ENCODE measurements at places on chromosomes 7 and 10.

DNA sequence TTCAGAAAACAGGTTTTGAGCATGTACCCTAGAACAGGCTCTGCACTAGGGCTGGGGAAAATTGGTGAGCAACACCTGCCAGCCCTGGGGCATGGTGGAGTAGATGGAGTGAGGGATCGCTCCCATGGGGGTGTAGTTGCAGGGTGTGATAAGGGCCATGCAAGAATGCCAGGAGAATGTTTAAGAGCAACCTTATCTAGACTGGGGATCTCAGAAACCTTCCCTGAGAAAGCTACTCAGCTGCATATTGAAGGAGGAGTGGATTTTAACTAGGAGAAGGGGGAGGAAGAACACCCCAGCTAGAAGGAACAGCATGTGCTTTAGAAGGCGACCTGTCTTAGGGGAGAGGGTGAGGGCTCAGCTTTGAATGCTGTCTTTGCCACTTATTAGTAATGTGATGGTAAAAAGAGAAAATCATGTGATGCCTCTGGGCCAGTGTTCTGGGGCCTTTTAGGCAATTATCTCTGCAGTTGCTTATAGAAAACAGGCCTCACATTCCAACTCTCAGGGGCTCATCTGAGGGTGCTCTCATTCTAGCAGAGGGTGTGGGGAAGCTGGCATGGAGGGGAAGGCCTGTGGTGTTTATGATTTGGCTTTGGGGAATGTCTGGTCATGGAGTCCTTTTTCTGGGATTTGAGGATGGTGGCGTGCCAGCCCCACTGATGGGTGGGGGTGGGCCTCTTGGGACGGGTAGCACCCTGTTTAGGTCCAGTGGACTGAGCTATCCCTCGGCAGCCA is 225.4 kb downstream of the BMPER start:
- no peak for DNase-seq

DNA sequence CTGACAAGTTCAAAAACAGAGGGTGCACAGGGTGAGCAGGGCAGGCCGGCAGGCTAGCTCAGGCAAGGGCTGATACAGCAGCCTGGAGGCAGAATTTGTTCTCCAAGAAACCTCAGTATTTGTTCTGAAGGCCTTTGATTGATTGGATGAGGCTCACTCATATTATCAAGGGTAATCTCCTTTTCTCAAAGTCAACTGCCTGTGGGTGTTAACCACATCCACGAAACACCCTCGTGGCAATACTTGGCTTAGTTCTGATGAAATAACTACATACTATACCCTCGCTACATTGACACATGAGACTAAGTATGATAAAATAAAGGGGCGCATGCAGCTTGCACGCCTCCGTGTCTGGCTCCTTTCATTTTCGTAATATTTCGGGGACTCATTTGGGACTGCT is 4.4 kb upstream of the PPP2R2D start:
- no peak for DNase-seq

DNA sequence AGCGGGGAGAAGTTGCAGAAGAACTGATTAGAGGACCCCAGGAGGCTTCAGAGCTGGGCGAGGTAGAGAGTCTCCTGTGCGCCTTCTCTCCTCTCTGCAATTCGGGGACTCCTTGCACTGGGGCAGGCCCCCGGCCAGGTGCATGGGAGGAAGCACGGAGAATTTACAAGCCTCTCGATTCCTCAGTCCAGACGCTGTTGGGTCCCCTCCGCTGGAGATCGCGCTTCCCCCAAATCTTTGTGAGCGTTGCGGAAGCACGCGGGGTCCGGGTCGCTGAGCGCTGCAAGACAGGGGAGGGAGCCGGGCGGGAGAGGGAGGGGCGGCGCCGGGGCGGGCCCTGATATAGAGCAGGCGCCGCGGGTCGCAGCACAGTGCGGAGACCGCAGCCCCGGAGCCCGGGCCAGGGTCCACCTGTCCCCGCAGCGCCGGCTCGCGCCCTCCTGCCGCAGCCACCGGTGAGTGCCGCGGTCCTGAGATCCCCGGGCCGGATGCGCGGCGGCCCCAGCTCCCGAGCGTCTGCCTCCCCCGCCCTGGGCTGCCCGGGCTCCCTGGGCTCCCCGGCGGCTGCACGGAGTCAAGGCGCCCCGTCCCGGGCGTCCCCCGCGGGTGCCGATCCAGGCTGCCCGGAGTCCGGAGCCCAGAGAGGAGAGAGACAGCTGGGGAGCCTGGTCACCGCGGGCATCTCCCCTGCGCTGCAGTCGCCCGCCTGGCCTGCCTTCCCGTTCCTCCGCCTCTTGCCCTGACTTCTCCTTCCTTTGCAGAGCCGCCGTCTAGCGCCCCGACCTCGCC is at the start of gene PLAU:
PLAU (plus strand) TSS at position 369 of the 789 bp plus-strand sequence. CDS start 424 bp downstream, outside the sequence.
- peak; percentile 75 for DNase-seq

DNA sequence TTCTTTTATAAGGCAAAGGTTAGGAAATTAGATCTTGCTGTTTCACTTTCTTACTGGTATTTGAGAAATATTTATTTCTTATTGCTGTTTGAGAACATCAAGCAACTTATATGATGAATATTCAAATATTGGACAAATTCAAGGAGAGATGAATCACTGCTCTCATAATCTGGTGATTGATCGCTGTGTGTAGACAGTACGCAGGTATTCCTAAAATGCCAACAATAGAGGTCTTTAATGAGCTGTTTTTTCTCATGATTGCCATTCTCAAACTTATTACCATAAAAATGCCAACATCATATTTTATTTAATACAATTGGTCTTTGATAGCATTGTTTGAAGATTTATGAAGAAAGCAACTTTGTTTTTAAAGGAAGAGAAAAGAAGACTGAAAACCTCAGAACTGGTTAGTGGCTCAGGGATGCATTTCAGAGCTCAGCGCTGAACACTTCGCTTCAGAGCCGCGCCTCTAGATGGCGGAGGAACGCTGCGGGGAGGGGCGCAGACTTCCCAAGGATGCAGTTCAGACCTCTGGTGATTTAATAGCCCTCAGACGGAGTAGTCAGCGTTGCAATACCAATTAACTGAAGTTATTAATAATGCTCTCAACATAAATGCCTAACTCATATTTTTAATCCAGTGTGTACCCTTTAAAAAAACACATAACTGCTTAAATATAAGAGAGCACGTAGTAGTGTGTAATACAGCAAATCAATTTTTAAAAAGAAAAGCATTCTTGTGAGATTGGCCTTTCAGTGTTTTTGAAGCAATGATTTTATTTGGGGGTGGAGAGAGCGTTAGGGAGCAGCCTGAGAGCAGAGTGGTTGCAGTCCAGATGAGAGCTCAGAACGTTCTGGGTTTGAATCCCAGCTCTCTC is 38.5 kb upstream of the STEAP4 start:
- peak; percentile 69 for DNase-seq

GRCh38 chr7:133742709-133743538 is 384.2 kb upstream of the LRGUK start:
- DNase-seq = peak; percentile 57

- peak; percentile 39 for DNase-seq
Measured at GRCh38 chr7:50397971-50398324, 52.2 kb downstream of the FIGNL1 start.

GRCh38 chr10:77007834-77008233 is 629.8 kb downstream of the KCNMA1 start:
- peak; percentile 13 for DNase-seq

- DNase-seq = peak; percentile 20
Measured at GRCh38 chr7:36315309-36315944, 74.2 kb upstream of the ANLN start.

DNA sequence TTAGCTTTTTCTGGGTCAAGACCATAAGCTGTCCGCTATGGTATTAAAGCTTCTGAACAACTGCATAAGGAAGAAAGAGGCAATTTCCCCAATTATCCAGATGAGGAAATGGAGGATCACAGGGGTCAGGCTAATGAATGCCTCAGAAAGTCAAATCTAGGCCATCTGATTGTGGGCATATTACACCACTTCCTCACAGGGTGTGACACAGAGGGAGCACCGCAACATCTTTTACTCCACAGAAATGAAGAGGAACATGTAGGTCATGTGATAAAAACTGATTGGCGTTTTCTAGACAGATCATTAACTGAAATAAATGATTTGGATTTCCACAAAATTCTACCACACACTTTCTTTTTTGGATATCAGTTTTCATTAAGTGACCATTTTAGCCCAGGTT is 384.4 kb downstream of the PARD3 start:
- peak; percentile 58 for DNase-seq

DNA sequence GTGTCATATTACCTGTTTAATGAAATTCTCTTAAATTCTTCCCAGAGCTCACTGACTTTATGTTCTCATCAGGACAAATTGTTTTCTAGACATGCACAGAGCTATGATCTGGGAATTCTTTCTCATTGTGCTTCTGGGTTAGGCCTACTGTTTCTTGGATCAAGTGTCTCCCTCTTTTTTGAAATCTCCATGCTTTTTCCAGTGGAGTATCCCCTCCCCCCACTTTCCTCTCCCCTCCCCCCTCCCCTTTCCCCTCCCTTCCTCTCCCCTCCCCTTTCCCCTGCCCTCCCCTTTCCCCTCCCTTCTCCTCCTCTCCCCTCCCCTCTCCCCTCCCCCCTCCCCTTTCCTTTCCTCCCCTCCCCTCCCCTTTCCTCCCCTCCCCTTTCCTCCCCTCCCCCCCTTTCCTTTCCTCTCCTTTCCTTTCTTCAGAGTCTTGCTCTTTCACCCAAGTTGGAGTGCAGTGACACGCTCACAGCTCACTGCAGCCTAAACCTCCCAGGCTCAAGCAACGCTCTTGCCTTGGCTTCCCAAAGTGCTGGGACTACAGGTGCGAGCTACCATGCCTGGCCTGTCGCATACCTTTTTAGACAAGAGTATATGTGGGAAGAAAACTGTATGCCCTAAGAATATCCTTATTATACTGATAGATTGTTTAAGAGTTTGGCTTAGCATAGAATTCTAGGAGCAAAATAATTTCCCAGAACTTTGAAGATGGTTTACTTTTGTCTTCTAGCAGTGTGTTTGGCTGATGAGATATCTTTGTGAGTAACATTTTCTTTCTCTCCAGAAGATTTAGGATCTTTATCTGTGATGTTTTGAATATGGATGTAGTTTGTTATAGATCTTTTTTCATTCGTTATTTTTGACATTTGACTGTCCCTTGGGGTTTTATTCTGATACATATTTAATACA is 2.5 kb downstream of the DYNC2I1 start:
- DNase-seq = no peak

DNA sequence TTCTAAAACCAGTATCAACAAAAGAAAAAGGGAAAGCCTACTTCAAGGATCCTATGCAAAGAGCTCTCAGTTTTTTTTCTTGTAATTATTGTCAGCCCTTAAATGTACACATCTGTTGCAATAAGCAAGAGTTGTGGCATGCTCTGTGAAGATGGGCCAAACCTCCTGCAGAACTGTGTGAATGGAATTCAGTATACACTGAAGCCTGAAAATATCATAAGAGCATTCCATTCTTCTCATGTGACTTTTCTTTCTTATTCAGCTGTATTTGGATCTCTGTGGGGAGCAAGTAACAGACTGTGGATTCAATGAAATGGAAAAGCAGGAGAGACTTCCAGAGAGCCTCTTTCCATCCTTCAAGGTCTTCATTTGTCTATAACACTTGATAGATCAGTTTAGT is 130.7 kb downstream of the SAMD9 start:
- DNase-seq = no peak

DNA sequence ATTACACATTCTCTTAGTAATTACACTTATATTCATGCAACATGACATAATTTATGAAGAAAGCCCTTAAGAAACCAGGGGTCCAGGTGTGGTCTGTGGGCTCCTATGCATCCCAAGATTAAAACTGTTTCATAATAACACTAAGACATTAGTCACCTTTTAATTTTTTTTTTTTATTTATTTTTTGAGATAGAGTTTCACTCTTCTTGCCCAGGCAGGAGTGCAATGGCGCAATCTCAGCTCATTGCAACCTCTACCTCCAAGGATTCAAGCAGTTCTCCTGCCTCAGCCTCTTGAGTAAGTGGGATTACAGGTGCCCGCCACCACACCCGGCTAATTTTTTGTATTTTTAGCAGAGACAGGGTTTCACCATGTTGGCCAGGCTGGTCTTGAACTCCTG is 12.5 kb downstream of the GDI2 start:
- no peak for DNase-seq

GRCh38 chr10:17905491-17905890 is 46.2 kb upstream of the SLC39A12 start:
- DNase-seq = peak; percentile 27

DNA sequence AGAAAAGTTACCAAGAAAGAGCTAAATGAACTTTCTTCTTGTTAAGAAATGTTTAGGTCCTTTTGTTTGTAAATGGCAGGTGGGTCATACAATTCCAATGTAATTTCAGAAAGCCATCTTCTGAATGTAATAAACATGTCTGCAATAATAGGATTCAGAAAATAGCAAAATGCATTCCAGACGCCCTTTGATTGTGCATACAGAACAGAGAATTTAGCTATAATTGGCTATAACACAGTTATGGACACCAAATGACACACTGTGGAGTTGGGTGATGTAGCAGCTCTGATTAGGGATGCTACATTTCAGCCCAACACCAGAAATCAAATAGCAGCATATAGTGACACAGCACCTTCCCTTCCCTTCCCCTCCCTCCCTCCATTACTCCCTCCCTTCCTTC is 240.8 kb downstream of the SNX10 start:
- DNase-seq = no peak

- peak; percentile 71 for DNase-seq
Measured at GRCh38 chr10:63819753-63820329, 298.6 kb downstream of the REEP3 start.

- no peak for DNase-seq
Measured at GRCh38 chr10:129041916-129042315, 425.1 kb upstream of the MGMT start.

DNA sequence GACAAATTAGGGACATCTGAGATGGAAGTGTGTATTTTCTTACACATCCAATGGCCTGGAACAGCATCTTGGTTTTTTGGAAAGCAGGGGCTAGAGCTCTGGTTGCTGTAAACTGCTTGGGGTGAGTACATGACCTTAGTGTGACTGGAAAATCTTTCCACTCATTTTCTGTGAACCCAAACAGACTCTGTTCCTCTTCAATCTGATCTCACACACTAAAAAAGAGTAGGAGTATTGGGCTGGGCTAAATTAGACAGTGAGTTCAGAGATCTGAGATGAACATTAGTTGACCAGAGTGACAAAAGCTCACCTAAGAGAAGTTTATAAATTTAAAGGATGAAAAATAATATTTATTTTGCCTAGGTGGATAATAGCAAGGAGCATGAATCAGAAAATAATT is 59.2 kb downstream of the OR13A1 start:
- peak; percentile 70 for DNase-seq

DNA sequence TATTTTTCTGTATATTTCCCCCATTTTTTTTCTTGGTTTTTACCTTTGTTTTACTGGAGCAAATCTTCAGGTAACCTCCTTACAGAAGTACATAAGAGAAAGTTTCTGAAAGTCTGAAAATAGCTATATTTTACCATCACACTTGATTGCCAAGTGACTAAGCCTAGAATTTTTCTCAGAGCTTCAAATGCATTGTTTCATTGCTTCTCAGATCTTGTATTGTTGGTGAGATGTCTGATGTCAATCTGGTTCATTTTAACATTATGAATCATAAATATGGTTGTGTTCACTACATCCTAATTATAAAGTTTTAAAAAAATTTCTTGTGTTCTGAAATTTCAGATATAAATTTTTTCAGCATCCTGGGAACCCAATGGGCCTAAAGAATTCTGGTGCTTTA is 228.2 kb downstream of the AHR start:
- no peak for DNase-seq

- DNase-seq = peak; percentile 48
Measured at GRCh38 chr7:119197877-119198527, 973.5 kb downstream of the ANKRD7 start.

Data from suppressor macrophage treated with lipopolysaccharide for 1 hour (primary cell).